ENCODE measurements at places on chromosomes 7 and 10.

- DNase-seq: no peak
Observed at GRCh38 chr7:143479055-143479766, 1.5 kb downstream of the TAS2R41 start.

DNA sequence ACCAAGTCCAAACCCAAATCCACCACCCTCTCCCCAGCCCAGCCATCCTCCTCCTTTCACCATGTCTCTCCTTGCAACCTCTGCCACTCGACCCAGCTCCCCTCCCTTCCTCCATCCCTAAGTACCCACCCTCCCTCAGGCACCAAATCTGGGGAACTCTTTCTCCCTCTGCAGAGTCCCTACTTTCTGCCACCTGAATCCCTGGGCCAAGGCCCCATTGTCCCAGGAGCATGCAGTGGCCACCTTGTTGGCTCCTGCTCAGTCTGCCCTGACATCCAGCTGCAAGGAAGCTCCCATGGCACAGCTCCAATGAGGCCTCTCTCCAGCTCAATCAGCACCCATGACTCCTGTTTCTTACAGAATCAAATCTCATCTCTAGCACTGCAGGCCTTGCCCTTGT, 5.5 kb upstream of the UNC5B start:
- DNase-seq: no peak

- no peak for DNase-seq
Observed at GRCh38 chr10:70456164-70456563, 14.7 kb upstream of the NODAL start.

GRCh38 chr10:91284486-91285090, 64.1 kb downstream of the PCGF5 start:
- no peak for DNase-seq

DNA sequence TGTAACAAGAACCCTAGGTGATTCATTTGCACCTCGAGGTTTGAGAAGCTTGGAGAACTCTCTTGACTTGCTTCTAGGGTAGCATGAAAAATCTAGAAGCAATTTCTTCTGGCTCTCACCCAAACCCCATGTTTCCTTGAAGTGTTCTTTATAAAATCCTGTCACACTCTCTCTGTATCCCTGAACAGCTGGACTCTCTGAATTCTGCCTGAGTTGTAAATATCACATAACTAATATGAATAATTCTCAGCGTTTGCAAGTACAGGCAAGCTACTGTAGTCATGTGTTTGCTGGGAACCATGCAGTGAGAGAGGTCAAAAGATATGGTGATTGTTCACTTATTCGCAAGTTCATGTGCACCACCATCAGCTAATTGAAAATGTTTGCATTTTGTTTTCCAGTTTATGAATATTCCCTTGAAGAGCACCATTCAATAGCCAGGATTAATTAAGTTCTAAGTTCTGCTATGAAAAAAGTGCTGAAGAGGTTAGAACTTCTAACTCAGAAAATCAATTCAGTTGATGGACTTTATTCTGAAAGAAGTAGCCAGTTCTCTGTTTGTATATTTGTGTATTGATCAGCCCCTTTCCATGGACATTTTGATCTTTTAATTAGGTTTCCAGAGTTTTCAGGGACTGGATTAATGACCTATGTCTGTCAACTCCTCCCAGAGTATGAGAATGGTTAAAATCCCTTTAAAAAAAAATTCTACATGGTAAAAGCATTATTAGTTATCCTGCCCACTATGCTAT, 243.0 kb downstream of the PLXDC2 start:
- no peak for DNase-seq

- no peak for DNase-seq
Observed at GRCh38 chr10:103021900-103022293, 103.8 kb downstream of the CNNM2 start.

DNA sequence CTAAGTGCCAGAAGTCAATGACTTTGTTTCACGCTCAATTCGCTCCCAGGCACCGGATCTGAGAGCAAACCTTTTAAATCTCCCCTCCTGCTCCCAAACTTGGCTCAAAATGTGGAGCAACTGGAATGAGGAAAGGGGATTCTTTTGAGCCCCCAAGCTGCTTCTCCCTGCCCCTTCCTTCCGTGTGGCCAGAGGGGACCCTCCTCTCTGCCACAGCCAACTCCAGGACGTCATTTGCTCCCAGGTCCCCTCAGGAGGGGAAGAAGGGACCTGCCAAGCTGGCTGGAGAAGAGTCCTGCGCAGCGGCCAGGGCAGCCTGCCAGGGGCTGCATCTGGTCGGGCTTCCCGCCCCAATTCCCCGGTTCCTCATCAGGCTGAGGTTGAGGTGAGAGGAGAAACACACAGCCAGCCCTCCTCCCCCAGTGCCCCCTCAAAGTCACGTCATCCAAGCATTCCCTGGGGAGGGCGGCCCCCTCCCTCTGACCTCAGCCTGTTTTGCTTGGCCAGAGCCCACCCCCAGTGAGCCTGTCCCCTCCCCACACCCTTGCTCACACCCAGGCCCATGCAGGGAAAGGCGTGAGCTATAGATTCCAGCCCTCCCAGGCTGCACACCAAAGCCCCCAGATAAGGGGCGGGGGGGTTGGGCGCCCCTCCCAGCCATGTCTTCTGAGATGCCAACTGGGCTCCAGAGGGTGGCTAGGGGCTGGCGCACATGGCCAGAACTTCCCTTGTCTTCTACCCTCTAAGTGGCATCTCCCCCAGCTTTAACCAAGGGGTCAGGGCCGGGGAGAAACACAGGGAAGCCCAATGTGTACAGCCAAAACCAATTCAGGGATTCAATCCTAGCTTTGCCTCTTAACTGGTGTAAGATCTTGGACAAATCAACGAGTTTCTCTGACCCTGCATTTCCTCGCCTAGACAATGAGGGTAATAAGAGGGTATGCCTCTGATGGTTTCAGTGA, 35.0 kb downstream of the SH3PXD2A start:
- DNase-seq: no peak

- DNase-seq: no peak
Observed at GRCh38 chr10:15625261-15625660, 94.5 kb downstream of the ITGA8 start.

DNA sequence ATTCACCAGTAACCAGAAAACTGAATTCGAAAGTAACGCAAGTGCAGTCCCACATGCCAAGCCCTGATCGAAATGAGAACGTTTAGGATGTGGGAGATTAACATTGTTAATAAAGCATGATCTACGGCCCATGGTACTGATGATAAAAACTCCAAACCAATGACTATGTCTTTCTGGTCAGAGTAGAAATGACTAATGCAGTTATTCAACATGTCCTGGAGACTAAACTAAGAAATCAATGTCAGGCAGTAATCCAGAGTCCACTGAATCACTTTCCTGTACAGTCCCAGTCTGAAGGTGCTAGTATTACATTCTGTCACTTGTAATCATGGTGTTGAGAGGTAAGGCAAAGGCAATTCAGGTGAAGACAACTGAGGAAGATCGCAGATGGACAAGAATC, 14.4 kb downstream of the NPSR1 start:
- DNase-seq: no peak

DNA sequence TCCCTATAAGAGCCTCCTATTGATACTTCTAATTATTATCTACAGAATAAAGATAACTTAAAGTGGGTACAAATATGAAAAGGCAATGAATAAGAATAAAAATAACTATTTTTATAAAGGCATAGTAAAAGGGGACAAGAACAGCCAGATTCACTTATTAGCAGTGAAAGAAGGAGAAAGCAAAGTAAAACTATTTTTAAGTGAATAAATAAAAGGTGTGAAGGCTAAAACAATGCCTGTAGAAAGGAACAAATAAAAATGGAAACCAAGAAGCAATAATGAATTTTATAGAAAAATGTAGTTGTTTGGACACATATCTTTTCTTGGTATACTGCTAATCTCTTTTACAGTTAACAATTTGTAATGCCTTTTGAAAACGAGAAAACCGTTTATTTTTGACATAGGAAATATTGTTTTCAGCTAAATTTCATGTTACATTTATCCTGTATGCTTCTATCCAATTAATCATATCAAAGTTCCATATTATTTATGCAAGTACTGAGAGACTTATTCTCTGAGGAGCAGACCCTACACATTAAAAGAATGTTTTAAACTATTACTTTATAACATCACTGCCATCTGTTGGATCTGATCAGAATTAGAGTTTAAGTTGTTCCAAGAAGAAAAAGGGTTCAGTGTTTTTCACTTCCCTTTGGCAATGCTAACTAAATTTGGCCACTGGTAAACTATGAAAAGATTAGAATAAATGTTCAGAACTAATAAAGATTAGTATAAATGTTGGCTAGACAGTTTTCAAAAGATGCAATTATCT, 59.1 kb downstream of the ARMC3 start:
- DNase-seq: no peak

- DNase-seq: no peak
Observed at GRCh38 chr7:111827863-111828504, 265.7 kb upstream of the IMMP2L start.

GRCh38 chr7:144410441-144410840, 6.9 kb upstream of the NOBOX start:
- DNase-seq: no peak

DNA sequence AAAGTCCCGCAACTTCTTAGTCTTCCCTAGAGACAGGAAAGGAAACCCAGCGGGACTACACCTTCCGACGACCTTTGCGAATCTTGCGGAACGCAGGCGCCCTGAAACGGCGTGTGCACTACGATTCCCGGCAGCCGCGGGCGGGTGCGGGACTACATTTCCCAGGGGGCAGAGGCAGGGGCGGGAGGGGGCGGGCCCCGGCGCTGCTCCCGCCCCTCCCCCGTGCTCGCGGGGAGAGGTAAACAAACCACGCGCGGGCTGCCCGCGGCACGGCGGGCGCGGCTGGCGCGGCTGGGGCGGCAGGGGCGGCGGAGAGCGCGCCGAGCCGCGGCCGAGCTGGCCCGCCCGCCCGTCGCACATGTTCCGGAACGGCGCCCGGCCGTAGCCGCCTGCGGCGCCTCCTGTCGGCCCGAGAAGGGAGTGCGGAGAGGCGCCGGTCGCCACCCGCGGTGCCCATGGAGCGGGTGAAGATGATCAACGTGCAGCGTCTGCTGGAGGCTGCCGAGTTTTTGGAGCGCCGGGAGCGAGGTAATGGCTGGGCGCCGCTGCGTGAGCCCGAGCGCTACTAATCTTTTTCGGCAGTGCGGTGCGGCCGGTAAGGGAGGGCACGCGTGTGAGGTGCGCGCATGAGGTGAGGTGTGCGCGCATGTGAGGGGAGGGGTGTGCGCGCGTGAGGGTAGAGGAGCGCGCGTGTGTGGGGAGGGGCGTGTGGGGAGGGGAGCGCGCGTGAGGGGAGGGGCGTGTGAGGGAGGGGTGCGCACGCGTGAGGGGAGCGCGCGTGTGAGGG, 18.5 kb downstream of the MXI1 start:
- peak; percentile 56 for DNase-seq

- no peak for DNase-seq
Observed at GRCh38 chr7:106871793-106872571, 6.9 kb downstream of the PIK3CG start.

DNA sequence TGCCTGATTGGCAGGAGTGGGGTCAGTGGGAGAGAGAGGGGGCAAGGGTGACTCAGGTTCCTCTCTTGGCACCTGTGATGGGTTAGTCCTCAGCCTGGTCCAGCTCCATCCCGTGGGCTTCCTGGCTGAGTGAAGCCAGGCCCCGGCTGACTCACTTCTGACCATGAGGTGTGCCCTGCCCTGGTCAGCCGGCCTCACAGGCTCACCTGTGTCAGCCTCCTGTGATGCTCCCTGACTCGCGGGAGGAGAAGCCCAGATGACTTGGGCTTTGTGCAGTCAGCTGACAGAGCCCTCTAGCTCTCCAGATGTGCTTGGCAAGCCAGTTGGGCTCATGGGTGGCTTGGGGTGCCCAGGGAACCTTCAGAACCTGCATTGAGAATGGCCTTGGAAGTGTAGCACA, 16.0 kb upstream of the PPIF start:
- no peak for DNase-seq

DNA sequence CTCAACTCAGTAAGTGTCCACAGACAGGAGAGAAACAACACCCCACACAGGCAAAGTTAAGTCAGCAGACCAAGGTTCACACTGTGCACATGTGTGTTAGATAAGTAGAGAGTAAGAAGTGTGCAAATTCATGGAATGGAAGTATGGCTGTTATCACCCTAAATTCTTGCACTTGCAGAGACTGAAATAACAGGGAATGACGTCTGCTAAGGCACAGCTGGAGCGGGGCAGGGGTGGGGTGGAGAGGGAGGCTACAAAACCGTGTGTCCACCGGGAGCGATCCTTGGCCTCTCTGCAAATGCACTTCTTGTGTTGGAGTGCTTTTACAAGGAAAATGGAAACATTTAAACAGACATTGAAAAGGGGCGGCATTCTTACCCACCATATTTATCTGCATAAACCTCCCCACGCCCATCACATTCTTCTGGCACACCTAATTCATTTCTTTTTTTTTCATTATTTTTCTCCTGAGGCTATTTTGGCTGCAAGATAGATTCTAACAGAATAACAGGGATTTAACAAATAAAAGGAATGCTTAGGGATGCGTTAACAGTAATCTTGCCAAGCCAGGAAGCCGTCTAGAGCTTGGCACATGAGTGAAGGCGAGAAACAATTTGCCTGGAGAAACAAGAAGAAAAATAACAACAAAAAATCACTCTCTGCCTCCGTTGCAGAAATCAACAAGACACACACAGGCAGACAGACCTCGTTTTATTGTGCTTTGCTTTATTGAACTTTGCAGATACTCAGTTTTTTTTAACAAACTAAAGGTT, 30.1 kb downstream of the TNS3 start:
- DNase-seq: no peak

DNA sequence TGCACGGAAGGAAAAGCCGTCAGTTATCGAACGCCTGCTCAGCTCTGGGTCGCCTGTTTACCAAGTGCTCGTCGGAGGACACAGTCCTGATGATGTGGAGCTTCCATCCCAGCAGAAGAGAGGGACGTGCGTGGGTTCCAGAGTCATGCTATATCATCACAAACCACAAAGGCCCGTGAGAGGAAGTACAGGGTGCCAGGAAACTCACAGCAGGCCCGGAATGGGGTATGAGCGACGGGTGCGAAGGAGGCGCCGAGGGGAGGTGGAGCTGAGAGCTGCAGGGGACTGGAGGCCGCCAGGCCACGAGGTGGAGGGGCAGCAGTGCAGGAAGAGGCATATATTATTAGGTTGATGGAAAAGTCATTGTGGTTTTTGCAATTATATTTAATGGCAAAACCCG, 102.5 kb downstream of the ACTR3B start:
- no peak for DNase-seq

DNA sequence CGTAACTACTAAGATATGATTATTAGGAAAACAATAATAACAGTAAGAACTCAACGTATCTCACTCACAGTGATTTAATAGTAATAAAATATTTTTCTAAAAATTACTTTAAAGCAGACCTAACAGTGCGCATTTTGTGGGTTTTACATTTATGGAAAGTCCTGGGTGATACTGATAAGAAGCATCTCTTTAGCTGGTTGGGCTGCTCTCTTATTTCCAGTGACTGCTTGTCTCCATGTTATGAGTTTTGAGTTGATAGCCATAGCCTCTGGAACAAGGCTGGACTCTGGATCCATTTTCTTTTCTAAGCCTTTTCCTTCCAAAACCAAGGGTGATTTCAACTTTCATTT, 29.5 kb upstream of the INHBA start:
- DNase-seq: no peak

DNA sequence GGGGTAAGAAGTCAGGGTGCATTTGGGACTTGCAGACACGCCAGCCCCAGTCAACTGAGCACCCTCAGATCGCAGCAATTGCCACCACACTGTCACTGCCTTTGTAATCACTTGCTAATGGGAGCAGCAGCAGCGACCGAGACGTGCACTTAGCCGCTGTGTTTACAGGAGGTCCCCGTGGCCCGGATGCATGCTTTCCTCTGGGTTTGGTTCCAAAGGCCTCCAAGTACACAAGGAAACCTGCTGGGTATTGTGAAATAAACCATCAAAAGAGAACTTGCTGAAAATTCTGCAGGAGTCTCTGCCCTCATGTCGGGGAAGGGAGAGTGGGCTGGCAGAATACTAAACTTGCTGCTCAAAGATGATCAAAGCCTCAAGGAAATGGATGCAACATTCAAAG, 341.7 kb downstream of the DNAJB6 start:
- no peak for DNase-seq

Measured in hypothalamus (tissue), 51 donors.